ENCODE measurements at places on chromosomes 7 and 10.
A peak's percentile ranks its signal among the peaks of the same experiment; 100 is the strongest.

GRCh38 chr7:19713676-19714075 lies 4.8 kb upstream of the POLR1F start:
- peak; percentile 38 for DNase-seq

GRCh38 chr7:138538518-138538917 lies 78.5 kb downstream of the TRIM24 start:
- no peak for DNase-seq

DNA sequence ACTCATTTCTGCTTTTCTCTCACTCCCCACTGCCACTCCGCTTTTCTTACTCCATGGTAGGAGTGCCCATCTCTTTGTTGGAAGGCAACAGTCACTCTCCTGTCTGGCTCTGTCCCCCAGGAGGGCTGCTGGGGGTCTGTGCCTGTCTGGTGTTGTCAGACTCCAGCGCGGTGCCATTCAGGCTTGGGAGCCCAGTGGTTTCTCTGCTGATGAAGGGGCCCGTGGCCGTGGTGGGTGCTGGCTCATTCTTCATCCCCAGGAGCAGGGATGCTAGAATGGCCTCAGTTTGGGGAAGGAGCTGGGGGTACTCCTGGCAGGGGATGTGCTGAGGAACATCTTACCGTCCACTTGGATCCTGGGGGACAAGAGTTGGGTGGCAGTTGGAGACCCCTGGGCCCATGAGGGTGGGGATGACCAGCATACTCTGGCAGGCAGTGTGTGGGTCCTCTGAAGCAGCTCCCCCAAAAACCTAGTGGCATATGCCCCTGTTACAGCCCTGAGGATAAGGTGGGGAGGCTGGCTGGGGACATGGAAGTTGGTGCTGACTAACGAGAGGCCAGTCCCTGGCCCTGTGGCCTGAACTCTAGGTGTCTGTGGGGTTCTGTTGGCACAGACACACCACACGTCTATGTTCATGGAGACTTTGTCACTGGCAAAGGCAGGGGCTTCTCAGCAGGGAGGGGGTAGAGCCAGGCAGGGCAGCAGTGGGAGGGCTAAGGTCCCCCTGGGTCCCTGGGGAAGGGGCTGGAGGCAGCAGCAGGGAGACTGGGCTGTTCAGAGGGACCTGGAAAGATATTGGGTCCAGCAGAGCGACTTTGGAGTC lies 102.8 kb upstream of the RET start:
- DNase-seq: no peak

GRCh38 chr7:157429001-157429679 lies 92.3 kb downstream of the DNAJB6 start:
- DNase-seq: no peak

DNA sequence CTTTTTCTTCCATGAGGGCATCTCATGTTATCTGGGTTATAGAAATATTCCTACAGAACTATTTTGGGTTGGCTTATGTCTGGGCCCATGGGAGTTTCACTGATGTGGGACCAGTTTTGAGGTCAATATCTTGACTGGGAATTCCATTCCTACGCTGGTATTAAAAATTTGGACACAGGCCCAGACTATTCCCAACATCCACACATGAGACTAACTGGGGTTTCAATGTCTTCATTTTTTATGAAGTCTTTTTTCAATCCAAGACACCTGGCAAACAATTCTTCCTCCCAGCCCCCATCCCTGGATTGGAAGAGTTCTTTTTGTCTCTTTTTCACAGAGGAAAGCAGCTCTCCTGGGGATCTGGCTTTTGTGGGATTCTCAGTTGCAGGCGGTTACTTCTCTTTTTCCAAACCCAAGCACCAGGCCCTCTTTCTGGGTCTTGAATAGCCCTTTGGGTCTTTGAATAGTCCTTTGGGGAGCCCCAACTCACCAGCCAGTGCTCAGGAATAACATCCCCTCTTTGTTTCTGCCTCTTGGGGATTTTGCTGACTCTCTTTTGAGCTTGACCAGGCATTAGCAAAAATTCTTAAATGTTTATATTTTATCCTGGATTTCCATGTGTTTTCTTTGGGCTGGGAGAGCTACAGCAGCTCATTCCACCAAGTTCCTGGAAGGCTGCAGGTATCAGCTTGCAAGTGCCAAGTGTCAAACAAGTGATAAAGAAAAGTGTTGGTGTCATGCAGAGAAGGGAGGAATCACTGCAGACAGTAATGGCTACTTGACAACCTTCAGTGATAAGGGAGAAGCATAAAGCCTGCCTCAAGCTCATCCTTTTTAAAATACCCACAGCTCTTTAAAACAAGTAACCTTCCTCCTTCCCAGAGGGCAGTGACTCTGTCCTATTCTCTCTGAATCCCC lies 234.3 kb downstream of the ADAM12 start:
- no peak for DNase-seq

Data from T-cell (primary cell).